ENCODE measurements at places on chromosomes 7 and 10. TPM values are rescaled to one million over a fixed set of nuclear protein-coding genes. Genes with fewer than 3 reads are reported as not detected.

DNA sequence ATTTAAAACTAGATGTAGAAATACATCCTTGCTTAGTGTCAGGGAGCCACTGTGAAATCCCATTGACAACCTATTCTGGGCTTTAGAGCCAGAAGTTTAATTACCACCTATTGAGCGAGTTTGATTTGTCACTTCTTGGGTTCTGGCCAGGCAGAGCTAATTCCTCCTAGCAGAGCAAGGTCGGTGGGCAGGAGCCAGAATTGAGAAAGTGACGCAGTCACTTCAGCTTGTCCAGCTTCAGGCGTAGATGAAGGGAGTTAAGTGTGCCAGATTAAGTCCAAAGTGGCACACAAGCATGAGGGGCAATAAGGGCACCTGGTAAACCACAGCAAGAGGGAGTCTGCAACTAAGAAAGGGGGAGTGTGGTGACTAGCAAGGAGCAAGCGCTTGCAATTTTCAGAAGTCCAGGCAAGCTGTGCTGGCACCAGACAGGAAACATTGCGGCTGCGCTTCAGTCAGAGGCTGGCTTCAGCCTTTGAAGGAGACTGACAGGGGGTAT lies 119.4 kb downstream of the ST7 start:
- no peaks in the 10 kb centered on the region for H3K36me3 ChIP-seq
- H3K4me3 ChIP-seq = no peak overlapping the region
- no peaks in the 10 kb centered on the region for H3K27me3 ChIP-seq
- H3K4me1 ChIP-seq = peaks cover 5% of the 10 kb centered on the region
- H3K27ac ChIP-seq = no peak overlapping the region

DNA sequence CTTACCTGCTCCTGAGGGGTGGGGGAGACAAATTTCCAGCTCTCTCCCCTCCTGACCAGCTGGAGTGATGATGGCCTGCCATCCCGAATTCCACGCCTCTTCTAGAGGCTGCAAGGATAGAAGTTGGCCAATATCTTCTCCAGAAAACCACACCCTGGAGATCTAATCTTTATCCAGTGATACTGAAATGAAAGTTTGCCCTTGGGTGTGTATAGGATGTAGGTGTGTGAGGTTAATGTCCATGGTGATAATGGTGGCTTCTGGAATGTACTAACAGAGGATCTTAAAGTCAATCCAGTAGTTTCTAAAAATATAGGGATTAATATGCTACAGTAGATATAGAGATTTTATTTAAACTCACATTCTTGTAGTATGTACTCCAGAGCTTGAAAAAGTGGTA lies 22.2 kb downstream of the AKR1B15 start:
- H3K4me1 ChIP-seq = no peaks in the 10 kb centered on the region
- H3K4me3 ChIP-seq = no peak overlapping the region

GRCh38 chr7:136923111-136923667 lies 54.7 kb downstream of the CHRM2 start:
- H3K4me1 ChIP-seq = no peaks in the 10 kb centered on the region
- no peak for DNase-seq
- no peak overlapping the region for H3K4me3 ChIP-seq
- no peak overlapping the region for H3K27ac ChIP-seq
- no peaks in the 10 kb centered on the region for H3K36me3 ChIP-seq
- no peaks in the 10 kb centered on the region for H3K27me3 ChIP-seq

DNA sequence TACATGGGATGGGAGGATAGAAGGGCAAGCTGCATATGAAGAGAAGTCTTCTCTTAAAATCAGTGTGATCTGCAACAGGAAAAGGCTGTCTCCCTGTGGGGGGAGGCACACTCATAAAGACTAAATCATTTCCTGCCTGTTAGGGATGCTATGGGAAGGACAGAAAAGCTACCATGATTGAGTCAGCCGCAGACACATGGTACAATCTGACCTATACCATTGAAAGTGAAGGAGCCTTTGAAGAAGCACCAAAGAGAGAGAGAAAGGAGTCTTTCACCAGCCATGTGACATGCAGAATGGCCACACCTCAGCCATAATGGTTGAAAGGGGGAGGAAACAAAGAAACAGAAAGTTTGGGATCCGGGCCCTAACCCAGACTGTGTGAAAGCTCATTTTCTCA lies 29.1 kb downstream of the NUDCD3 start:
- no peaks in the 10 kb centered on the region for H3K27me3 ChIP-seq
- H3K4me1 ChIP-seq = peaks cover 22% of the 10 kb centered on the region
- peak overlapping the region; percentile 79 for H3K27ac ChIP-seq
- DNase-seq = peak; percentile 39
- H3K36me3 ChIP-seq = no peaks in the 10 kb centered on the region
- H3K4me3 ChIP-seq = no peak overlapping the region

- peaks cover 27% of the 10 kb centered on the region for H3K4me1 ChIP-seq
- no peaks in the 10 kb centered on the region for H3K27me3 ChIP-seq
Observed at GRCh38 chr10:86393862-86394455, 27.4 kb upstream of the GRID1 start.

DNA sequence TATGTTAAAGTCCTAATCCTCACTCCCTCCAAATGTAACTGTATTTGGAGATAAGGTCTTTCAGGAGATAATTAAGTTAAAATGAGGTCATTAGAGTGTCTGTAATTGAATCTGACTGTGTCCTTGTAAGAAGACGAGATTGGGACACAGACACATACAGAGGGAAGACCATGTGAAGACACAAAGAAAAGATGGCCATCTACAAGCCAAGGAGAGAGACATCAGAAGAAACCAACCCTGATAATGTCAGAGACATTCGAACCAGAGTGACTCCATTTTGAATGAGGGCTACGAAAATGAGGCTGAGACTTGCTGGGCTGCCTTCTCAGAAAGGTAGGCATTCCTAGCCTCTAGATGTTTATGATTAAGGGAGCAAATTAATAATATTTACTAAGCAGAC lies 542 bp upstream of the SAMD9L start:
- H3K27me3 ChIP-seq = no peaks in the 10 kb centered on the region
- peak overlapping the region; percentile 91 for H3K4me3 ChIP-seq
- H3K36me3 ChIP-seq = no peaks in the 10 kb centered on the region

- no peak overlapping the region for H3K27ac ChIP-seq
- H3K27me3 ChIP-seq = no peaks in the 10 kb centered on the region
- DNase-seq = no peak
- H3K4me1 ChIP-seq = no peaks in the 10 kb centered on the region
Observed at GRCh38 chr7:144975882-144976281, 140.0 kb upstream of the TPK1 start.

GRCh38 chr10:27699776-27700175 lies 45.8 kb downstream of the MKX start:
- no peak overlapping the region for H3K4me3 ChIP-seq
- H3K36me3 ChIP-seq = no peaks in the 10 kb centered on the region
- no peaks in the 10 kb centered on the region for H3K27me3 ChIP-seq
- H3K4me1 ChIP-seq = no peaks in the 10 kb centered on the region
- no peak overlapping the region for H3K27ac ChIP-seq
- DNase-seq = no peak

- no peak overlapping the region for H3K4me3 ChIP-seq
- H3K4me1 ChIP-seq = peaks cover 6% of the 10 kb centered on the region
- H3K27me3 ChIP-seq = no peaks in the 10 kb centered on the region
- H3K36me3 ChIP-seq = no peaks in the 10 kb centered on the region
Observed at GRCh38 chr10:110966146-110966545, 46.7 kb downstream of the SHOC2 start.

DNA sequence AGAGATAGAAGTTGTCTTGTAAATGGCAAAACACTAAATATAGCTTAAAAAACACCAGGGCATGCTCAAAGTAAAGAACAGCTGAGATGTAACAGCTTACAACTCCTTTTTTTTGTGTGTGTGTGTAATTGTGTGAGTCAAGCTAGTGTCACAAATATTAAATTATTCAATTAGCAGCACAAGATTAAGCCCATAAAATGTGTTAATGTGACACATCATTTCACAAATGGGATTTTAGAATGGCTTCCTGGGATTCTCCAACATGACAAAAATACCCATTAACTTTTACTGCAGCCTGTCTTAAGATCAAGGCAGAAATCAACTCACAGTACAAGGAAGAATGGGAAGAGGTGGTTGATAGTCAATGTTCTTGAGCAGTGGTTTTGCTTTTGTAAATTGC lies 251.4 kb downstream of the KIF20B start:
- H3K27ac ChIP-seq = no peak overlapping the region
- no peaks in the 10 kb centered on the region for H3K36me3 ChIP-seq
- no peaks in the 10 kb centered on the region for H3K27me3 ChIP-seq
- H3K4me3 ChIP-seq = no peak overlapping the region
- no peaks in the 10 kb centered on the region for H3K4me1 ChIP-seq

DNA sequence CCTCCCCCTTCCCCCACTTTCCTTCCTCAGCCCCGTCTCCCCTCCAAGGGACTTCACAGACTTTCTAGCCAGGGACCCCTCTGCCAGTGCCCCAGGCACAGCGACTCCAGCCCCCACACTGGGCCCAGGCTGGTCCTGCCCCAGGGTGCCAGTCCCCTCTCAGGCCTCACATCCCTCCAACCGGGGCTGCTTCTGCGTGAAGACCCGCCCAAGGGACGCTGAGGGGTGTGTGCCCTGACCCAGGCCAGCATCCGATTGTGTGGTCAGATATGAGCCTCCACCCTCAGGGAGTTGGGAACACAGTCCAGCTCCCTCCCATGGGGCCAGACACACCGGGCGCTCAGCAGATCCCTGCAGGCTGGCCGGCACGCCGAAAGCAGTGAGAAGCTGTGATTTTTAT lies 97.0 kb downstream of the MICALL2 start:
- no peak overlapping the region for H3K4me3 ChIP-seq
- H3K36me3 ChIP-seq = no peaks in the 10 kb centered on the region
- no peaks in the 10 kb centered on the region for H3K4me1 ChIP-seq

DNA sequence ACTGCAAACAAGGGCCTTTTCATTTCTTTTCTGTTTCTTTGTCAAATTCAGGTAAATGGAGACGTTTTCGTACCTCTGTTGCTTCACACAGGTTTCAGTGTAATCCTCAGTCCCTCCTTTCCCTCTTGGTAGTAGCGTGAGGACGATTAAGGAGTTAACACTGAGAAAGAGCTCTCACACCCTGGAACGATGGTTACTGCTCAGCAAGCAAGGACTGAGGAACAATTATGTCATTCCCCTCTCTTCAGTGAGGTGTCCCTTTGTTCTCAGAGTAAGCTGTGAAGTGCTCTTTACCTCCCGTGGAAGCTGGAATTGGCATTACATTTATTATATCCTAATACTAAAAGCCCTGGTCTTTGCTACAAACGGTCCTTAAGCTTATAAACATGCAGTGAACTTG lies 95.9 kb downstream of the FANK1 start:
- H3K4me3 ChIP-seq = no peak overlapping the region
- H3K27ac ChIP-seq = no peak overlapping the region
- no peaks in the 10 kb centered on the region for H3K4me1 ChIP-seq
- no peak for DNase-seq

GRCh38 chr7:52463341-52463740 lies 572.1 kb upstream of the POM121L12 start:
- H3K4me1 ChIP-seq = no peaks in the 10 kb centered on the region
- H3K36me3 ChIP-seq = no peaks in the 10 kb centered on the region
- DNase-seq = no peak
- no peak overlapping the region for H3K4me3 ChIP-seq
- H3K27me3 ChIP-seq = no peaks in the 10 kb centered on the region

GRCh38 chr7:106606120-106606519 lies 54.8 kb downstream of the CCDC71L start:
- DNase-seq = no peak
- no peaks in the 10 kb centered on the region for H3K4me1 ChIP-seq
- H3K27me3 ChIP-seq = no peaks in the 10 kb centered on the region
- no peaks in the 10 kb centered on the region for H3K36me3 ChIP-seq
- no peak overlapping the region for H3K27ac ChIP-seq

- no peak overlapping the region for H3K4me3 ChIP-seq
- peaks cover 11% of the 10 kb centered on the region for H3K27me3 ChIP-seq
- DNase-seq = no peak
- H3K36me3 ChIP-seq = no peaks in the 10 kb centered on the region
- no peaks in the 10 kb centered on the region for H3K4me1 ChIP-seq
Observed at GRCh38 chr10:47056247-47056510, 145.0 kb downstream of the PTPN20 start.

The DKK1 gene
- 0.33 TPM for polyA plus RNA-seq

The RSPH10B gene
- polyA plus RNA-seq = 0.06 TPM

The EIF4H gene
- polyA plus RNA-seq = 262 TPM

The FAM25G gene
- not detected for polyA plus RNA-seq

The SLC29A4 gene
- not detected for polyA plus RNA-seq

The FKBP6 gene
- not detected for polyA plus RNA-seq

The GSTK1 gene
- 120 TPM for polyA plus RNA-seq

The GPR37 gene
- polyA plus RNA-seq = not detected
